ENCODE measurements at places on chromosomes 5 and 9.
A peak's percentile ranks its signal among the peaks of the same experiment; 100 is the strongest.

GRCh38 chr5:127963931-127964330, 119.6 kb upstream of the SLC12A2 start:
- no peak for DNase-seq

DNA sequence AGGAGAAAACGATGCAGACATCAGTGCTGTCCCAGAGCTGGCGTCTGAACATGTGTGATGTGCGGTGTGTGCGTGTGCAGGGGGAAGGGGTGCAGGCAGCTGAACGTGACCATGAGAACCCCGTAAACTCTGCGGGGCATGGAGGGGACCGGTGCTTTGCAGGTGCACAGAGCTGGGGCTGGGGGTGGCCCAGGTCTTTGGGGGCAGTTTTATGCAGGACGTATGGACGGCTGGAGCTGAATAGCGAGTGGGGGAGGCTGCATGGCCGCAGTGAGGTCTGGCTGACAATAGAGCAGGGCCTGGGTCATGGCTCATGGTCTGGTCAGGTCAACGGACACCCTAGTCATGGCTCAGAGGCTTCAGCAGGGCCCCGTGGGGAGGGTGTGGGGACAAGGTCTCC, 3.3 kb upstream of the EXOC3 start:
- DNase-seq: no peak

GRCh38 chr5:170757182-170757601, 26.3 kb upstream of the GABRP start:
- DNase-seq: no peak

- no peak for DNase-seq
Measured at GRCh38 chr5:27568811-27569210, 530.4 kb upstream of the CDH9 start.

- no peak for DNase-seq
Measured at GRCh38 chr5:97735209-97735608, 552.2 kb upstream of the RIOK2 start.

DNA sequence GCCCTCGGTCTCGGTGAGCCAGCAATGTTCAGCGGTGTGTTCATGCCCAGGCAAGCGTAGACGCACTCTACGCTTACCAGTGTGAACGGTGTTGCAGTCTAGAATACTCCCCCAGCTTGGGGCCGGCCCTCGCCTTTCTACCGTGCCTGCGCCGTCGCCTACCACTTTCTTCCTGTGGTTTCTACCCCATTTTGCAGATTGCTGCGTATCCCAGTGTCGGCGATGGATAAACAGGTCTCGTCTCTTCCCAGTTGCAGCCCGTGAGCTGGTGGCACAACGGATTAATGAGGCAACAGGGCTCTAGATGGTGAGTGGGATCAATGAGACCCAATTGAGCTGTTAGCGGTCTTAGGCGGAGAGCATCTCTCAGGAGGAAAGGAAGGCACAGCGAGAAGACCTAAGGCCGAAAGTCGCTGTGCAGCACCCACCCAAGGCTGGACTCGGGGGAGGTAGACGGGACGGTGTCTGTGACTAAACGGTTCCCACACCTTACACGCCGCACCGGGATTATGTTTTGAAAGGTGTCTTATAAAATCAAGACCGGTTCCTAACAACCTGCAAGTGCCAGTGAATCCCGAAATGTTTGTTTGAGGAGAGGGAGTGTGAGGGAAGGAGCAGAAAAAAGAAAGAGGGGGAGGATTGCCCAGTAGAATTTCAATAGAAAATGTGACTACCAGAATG, 5.8 kb downstream of the OTP start:
- DNase-seq: no peak

- DNase-seq: no peak
Measured at GRCh38 chr9:8012986-8013385, 213.4 kb upstream of the DMAC1 start.

GRCh38 chr9:126451316-126451885, 124.8 kb downstream of the MVB12B start:
- DNase-seq: no peak

DNA sequence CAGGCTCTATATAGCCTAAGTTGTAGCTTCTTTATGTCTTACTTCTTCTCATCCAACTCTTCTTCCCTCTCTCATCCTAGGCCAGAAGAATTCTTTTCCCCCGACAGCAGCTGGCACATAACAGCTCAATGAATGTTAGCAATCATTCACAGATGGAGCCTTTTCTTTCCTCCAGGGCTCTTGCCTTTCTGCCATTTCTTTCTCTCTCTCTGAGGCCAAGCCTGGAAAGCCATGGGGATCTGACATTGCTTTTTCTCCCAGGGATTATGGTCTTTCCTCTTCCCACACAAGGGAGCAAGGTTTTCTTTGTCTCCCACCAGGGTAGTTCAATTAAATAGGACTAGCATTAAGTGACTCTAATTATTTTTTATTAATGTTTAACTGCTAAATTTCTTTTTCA, 20.5 kb downstream of the SMIM15 start:
- DNase-seq: no peak

- no peak for DNase-seq
Measured at GRCh38 chr5:61397238-61397637, 65.2 kb downstream of the ZSWIM6 start.

DNA sequence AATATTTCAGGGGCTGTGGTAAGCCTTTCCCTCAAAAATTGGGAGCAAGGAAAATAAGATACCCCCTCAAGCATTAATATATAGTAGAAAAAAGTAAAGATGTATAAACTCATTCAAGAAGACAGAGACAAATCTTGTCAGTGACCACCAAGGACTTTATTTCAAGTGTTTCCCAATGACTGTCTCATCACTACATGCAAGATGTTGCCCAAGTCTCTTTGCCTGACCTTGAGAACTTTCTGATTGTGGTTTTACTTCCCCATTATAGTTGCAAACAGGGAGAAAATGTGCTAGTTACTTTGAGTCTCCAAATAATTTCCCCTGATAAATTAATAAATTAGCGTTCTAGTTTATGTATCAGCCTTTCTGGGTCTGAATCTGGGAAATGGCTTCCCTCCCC, 4.0 kb upstream of the SLC46A2 start:
- no peak for DNase-seq

GRCh38 chr9:453832-454231, 239.2 kb downstream of the DOCK8 start:
- no peak for DNase-seq

- no peak for DNase-seq
Measured at GRCh38 chr9:28212979-28213378, 639.7 kb upstream of the C9orf72 start.

GRCh38 chr9:37963936-37964739, 60.2 kb upstream of the SLC25A51 start:
- no peak for DNase-seq

DNA sequence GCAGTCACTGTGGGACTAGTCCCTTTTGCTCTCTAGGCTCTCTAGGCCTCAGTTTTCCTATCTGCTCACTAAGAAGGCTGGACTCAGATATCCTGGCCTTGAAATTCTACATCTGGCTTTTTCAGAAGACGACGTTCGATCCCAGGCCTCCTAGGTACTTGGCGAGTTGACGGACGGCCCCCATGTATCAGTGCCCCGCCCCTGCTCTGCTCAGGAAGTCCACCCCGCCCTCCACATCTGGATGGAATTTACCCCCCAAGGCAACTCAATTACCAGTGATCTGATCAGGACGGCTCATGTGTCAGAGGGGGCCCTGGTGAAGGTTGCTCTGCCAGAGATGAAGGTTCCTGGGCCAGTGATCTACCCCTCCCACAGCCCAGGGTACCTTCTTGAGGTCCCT, 44.1 kb upstream of the SYNPO start:
- no peak for DNase-seq

GRCh38 chr5:175092691-175093090, 351.3 kb downstream of the DRD1 start:
- DNase-seq: no peak

DNA sequence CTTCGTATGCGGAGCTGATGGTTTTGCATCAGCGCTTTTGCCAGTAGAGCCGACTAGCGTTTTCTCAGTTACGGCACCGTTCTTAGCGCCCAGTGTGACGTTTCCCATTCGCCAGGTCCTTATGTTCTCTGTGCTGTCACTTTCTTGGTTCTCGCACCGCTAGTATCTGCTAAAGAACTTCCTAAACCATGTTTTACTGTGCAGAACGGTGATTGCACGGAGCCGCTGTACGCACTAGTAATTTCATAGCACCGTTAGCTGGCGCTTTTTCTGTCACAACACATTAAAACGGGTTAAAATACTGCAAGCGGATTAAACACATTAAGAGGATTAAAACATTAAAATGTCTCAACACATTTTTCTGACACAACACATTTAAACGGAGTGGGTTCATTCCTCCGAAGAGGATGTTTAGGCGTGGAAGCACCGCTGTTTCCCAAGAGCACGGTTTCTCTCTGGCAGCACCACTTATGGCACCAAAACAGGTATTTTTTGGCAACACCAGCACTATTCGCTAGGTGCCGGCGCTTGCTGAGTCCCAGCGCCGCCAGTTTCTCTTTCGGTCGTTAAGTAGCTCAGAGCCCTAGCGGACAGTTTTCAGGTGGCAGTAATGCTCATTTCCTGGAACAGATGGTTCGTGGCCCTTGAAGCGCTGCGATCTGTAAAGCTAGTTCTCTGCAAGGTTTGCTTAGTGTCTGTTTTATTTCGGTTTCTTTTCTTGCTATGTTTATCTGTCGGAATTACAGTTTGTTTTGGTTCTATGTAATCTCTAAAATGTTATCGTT, 20.3 kb downstream of the ANXA2R start:
- DNase-seq: peak; percentile 74

- DNase-seq: no peak
Measured at GRCh38 chr5:145872914-145873313, at the start of gene GRXCR2. GRXCR2 (minus strand) TSS chr5:145873014; CDS start chr5:145872968, 46 bp downstream.

DNA sequence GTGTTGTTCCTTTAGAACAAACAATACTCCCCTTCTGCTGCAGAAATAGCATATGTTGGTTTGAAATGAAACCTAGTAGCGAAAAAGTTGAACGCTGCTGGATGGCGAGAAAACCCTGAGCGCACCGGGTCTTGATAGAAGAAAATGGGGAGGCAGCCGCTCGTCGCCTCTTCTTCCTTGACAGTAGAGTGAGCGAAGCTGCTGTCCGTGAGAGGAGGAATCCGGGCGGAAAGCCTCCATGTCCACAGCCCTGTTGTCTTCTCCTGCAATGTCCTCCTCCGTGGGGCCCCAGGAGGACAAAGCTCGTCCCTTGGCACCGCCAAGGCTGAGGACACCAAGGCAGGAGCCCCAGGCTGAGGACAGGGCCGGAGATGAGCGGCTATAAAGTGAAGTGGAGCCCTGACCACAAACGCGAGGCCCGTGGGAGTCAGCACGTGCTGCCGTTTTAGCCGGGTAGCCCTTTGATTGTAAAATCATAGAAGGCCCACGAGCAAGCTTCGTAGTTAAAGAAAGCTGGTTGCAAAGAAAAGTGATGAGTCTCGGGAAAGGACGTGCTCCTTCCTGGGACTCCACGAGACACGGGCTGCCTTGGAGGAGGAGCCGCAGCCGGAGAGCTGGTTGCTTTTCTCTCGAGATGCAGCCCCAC, 35.6 kb downstream of the MRPL36 start:
- DNase-seq: no peak

- DNase-seq: no peak
Measured at GRCh38 chr5:140240987-140241706, 61.8 kb downstream of the PFDN1 start.

DNA sequence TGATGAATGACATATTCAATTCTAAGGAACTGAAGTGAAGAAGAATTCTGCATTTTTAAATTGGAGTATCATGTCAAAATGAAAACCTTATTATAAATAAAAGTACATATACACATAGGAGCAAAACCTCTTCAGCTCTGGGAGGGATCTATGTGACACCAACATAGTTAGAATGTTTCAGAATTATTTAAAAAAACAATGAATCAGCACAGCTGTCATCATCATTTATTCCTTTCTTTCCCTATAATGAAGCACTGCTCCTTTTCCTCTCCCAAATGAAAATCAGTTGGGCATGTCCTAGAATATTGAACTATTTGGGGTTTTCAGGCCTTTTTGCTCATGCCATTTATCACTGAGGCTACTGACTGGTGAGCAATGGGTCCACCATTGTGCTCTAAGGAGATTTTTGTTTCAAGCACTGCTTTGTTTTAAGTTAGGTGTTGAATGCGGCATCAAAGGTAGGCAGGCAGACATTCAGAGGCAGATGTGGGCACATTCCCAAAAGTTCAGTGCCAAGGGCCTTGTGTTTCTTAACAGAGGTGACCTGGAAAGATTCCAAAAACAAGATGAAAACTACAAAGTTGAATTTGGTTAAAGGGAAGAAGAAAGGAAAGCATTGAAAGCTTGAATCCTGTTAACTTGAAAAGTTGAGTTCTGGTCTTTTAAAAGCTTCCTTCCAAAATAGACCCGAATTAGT, 126.4 kb upstream of the ADAMTSL1 start:
- DNase-seq: no peak

- no peak for DNase-seq
Measured at GRCh38 chr5:109759306-109759705, 69.6 kb downstream of the MAN2A1 start.

DNA sequence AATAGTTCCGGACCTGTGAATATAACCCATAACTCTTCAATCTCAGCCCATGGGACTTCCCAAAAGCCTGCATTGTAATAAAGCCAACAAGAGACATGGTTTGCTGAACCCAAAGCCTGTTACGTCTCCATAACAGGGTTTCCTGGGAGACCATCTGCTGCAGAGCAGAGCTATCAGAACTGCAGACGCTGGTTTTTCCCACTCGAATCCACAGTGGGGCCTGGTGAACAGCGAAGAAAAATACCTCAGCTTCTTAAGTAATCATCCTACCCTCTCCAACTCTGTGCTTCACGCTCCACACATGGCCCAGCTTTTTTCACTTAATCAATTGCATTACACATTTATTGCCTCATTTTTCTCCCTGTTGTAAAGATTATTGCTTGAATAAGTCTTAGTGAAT, 409.5 kb upstream of the GRIA1 start:
- no peak for DNase-seq

DNA sequence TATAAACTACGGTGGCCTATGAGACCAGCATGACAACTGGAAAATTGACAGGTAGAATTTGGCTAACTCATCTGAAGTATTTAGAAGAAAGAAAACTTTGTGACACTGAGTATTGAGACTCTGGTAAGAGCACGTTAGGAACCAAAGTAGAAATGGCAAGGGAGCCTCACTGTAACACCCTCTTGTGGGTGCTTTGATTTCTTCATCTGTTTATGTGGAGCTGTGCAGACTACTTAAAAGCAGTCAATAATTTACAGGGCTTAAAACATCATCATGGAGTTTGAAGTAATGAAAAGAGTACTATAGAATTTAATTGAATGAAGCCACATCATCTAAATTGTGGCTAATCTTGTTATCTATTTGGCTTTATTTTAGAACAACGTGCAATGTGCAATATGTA, 414.2 kb downstream of the CCDC171 start:
- DNase-seq: no peak

GRCh38 chr9:115668521-115668920, 485.1 kb upstream of the PAPPA start:
- no peak for DNase-seq

DNA sequence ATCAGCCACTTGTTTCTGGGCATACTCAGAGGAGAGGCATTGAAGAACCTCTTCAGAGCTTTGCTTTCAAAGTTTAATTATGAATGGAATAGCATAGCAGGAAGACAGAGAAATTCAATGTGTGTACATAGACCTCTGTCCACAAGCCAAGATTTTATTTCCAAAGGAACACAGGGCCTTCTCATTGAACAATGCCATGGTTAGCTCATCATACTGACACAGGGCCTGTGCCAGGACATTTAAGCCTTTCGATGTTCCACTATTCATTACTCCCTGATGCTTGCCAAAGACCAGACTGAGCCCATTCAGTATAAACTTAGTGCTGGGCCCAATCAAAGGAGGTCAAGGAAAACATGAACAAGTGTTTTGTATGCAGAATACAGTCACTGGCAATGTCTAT, 280.8 kb downstream of the FBXL17 start:
- no peak for DNase-seq
